ENCODE measurements at places on chromosomes 16 and 17.

DNA sequence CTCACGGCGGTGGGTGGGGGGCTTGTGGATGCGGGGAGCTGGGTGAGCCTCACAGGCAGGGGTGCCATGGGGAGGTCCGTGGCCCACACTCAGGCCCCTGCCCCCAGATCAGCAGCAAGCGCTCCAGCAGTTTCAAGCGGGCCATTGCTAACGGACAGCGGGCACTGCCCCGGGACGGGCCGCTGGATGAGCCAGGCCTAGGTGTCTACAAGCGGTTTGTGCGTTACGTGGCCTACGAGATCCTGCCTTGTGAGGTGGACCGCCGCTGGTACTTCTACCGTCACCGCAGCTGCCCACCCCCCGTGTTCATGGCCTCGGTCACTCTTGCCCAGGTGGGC is 1.1 kb downstream of the RHBDL1 start:
- DNase-seq: no peak

GRCh38 chr16:12340151-12340733 is 363.7 kb downstream of the SNX29 start:
- peak; percentile 35 for DNase-seq

DNA sequence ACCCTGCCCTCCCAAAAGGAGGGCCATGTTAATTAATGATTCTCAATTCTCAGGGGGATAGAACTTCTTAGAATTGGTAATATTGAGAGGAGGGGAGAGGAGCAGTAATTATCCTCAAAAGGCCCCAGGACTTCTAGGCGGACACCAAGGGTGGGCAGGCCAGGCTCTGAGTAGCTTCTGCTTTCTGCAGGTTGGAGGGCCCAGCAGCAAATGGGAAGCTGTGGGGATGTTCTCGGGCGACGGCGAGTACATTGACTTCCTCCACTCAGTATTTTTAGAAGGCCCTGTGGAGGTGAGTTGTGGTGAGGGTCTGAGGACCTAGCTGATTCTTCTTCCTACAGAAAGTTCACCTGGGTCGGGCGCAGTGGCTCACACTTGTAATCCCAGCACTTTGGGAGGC is 57.5 kb downstream of the DNAH2 start:
- no peak for DNase-seq

DNA sequence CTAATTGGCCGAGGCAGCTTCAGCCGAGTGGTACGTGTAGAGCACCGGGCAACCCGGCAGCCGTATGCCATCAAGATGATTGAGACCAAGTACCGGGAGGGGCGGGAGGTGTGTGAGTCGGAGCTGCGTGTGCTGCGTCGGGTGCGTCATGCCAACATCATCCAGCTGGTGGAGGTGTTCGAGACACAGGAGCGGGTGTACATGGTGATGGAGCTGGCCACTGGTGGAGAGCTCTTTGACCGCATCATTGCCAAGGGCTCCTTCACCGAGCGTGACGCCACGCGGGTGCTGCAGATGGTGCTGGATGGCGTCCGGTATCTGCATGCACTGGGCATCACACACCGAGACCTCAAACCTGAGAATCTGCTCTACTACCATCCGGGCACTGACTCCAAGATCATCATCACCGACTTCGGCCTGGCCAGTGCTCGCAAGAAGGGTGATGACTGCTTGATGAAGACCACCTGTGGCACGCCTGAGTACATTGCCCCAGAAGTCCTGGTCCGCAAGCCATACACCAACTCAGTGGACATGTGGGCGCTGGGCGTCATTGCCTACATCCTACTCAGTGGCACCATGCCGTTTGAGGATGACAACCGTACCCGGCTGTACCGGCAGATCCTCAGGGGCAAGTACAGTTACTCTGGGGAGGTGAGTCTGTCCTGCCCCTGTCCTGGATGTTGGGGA is 16.1 kb downstream of the PSKH1 start:
- DNase-seq: no peak

DNA sequence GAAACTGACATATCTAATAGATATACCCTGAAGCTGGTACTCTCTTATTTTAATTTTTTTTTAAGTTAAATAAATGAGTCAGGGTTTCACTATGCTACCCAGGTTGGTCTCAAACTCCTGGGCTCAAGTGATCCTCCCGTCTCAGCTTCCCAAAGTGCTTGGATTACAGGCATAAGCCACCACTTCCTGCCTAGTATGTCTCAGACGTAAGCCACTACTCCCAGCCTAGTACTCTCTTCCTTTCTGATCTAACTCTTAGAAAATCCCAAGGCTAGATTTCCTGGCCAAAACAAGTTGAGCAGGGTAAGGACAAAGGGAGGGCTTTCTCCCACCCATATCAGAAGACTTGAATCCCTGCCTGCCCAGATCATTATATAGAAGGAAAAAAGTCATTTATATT is 33.7 kb downstream of the HOXB1 start:
- no peak for DNase-seq

DNA sequence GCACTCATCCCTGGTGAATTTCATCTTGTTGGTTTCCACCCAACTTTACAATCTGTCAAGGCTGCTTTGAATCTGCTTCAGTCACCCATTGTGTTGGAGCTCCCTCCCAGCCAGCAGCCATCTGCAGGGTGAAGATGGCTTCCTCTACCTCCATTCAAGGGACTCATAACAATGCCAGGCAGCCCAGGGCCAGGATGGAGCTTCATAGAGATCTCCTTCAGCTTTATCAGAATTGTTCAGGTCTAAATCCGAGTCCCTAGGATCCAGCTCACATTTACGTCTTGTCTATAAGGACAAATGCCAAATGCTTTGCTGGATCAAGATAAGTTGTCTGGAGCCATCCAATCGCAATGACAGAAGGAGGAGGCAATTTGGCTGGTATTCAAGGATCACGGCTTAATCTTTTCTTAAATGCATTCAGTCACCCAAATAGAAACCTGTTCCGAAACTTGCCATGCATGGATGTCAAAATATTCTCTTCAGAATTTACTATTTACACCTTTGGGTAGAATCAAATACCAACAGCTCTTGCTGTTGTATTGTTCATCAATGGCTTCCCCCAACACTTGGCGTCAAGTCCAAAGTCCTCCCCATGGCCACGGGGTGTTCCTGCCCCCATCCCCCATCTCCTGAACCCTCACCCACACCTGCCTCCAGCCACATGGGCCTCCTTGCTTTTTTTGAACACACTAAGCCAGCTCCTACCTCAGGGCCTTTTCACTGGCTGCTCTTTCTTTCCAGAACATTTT is 3.8 kb upstream of the FAM171A2 start:
- DNase-seq: no peak

DNA sequence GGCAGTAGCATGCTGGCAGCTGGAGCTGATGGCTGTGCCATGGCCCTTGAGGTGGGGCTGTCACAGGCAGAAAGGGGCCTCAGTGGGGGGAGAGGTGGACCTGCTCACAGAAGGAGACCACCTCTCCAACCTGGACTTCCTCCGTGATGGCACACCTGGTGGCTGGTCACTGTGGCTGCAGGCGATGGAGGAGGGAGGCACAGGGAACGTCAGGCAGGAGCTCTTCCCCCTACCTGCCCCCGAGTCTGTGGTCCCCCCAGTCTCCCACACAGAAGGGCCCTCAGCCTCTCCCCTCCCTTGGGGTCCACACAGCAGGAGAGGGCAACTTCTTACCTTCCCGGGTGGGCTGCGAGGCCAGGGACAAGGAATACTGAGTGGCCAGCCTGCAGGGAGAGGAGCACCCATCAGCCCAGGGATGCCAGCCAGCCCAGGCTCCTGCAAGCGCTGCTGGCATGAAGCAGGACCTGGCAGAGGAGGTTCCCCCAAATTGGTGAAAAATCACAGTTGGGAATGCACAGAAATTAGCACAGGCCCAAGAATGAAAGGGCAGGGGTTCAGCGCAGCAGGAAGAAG is 96.5 kb downstream of the GOSR1 start:
- DNase-seq: no peak

GRCh38 chr16:14613991-14614390 is 16.1 kb downstream of the PARN start:
- no peak for DNase-seq

DNA sequence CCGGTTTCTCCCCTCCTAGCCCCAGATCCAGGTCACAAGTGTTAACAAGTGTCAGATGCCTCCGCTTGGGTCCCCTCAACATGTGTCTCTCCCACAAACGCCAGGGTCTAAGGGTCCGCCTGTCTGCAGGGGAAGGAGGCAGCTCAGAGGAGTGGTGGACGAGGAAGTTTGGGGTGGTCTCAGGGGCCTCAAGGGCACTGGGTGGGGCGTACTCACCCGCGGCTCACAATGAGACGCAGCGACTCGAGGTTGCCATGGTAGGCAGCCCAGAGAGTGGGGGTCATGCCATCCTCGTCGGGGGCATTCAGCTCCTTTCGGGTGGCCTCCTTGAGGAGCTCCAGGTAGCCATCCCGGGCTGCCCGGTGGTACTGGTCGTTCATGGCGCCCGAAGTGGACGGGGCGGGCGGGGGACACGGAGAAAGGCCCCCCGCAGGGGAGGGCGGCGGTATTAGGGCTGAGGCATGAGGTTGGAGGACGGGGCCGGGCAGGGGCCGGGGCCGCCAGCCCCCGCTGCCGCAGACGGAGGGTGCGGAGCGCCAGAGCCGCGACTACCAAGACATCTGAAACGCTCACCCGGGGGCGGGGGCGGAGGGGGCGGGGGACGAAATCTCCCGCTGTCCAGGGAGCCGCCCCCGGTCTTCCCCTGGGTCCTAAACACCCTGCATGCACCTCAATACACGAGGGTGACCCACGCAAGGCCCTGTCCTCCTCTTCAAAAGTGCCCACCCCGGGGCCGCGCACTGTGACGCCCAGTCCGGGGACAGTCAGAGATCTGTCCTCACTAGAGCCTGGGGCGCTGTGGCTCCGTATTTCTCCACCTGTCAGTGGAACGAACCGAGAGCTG is at the start of gene USH1G:
Gene USH1G, minus strand, starts transcription at position 562 of the 844 bp plus-strand sequence. Its CDS starts 182 bp downstream, at position 380.
- DNase-seq: no peak

DNA sequence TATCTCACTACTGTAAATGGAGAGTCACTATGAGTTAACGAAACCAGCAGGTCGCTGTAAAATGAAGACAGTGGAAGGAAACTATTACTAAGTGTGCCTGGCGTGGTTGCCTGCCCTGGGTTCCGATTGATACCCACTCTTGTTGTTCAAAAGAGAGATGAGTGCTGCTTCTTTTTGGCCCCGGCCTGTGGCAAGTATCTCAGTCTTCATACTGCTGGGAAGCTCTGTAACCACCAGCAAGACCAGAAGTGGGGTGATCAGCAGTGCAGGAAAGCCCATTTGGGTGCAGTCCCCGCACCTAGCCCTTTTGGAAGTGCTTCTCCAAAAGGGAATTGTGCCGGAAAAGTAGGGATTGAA is 104.5 kb downstream of the SNX29 start:
- DNase-seq: peak; percentile 50

GRCh38 chr17:31488264-31488981 is 96.9 kb downstream of the RAB11FIP4 start:
- no peak for DNase-seq

DNA sequence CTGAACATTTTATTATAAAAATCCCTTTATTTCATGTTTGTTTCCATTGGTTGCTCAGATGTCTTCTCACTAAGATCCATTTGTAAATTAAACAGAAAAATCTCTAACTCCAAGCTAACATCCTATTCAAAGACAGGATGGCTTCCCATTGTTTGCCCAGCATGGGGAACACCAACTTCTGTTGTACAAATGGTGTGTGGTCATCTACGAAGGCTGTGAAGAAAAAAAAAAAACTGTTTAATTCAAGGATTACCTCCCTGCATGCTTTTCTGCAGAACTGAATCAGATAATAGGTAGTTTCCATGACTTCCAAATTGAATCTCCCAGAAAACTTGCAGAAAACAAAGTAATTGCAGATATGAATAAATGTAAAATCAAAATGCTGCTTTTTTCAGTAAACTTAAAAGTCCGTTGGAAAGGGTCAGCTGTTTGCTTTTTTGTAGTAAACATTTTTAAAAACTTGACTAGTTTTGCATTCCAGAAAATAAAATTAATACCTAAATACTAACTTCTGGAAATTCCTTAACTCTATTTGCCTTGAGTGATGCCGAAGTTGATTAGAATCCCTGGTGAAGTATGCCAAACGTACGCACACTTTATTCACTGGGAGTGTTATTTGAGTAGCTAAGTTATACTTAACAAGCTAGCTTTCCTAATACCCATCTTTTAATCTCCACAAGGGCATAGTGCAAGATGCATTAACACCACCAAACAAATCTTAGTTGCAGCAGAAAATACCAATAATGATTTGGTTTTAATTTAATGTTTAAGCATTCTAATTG is 7.7 kb downstream of the SALL1 start:
- no peak for DNase-seq

DNA sequence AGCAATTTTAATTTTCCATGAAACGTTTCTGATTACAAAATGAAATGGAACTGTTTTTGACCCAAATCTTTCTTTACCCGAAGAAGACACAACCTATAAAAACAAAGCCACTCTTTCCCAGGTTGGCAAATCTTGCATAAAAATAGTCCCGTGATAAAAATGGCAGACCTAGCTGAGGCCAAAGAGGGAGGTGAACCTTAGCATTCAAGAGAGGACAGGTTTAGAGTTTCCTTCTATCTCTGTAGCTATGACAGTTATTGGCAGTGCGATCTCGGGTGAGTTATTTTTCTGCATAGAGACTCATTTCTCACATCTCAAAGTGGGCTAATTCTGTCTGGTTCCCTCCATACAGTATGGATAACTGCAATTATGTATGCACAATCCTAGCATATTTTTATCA is 241.4 kb downstream of the MAP2K6 start:
- DNase-seq: no peak

GRCh38 chr17:59331129-59331928 is at the start of gene YPEL2:
Gene YPEL2, plus strand, starts transcription at chr17:59331655. Its CDS starts 21,755 bp downstream, at chr17:59353410.
- peak; percentile 87 for DNase-seq

- no peak for DNase-seq
These were observed 276.7 kb downstream of the PARN start for GRCh38 chr16:14353340-14353739.

- no peak for DNase-seq
These were observed 438 bp downstream of the RTN4RL1 start for GRCh38 chr17:2024572-2025219.

DNA sequence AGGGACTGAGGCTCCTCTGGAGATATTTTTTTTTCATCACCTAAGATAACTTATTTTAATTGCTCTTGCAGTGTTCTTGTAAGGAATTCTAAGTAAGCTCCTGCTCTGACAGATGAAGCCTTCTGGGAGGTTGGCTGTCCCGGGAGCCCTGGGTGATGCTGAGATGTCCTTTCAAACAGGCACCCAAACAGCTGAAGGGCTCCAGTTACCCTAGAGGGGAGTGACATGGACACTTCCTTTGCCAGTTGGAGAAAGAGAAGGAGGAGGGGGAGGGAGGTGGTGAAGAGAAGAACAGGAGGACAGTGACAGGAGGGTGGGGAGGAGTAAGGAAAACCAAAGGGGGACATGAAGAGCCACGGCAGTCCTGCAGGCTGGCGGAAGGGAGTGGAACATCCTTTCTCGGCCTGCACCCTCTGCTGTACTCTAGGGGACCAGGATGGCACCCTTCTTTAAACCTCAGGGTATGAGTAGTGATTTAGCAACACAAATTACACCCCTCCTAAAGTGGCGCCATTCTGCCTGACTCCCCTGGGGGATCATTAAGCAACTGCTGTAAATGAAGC is 51.8 kb downstream of the MYH3 start:
- no peak for DNase-seq

GRCh38 chr17:59513934-59514841 is 51.2 kb upstream of the DHX40 start:
- DNase-seq: no peak
